ENCODE measurements at places on chromosomes 2 and 18.

GRCh38 chr2:225814554-225814953, 415.0 kb downstream of the NYAP2 start:
- DNase-seq: no peak

DNA sequence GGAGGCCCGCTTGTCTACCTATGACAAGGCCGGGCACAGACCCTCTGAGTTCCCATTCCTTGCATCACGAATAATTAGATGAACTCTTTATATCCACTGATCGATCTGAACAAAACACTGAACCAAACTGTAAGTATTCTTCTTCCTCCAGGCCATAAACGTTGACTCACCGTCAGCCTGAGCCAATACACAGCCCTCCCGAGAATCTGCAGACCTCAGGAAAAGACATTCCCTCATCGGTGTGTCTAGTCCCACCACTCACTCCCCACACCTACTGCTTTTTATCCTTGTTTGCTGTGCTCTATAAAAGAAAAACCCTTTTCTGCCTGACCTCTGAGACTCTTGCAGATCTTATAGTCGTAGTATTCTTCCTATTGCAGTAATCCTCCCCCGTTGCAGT, 41.0 kb downstream of the TMEM87B start:
- DNase-seq: no peak

- no peak for DNase-seq
Measured at GRCh38 chr2:170965446-170966225, 36.6 kb downstream of the GORASP2 start.

GRCh38 chr2:126674075-126674744, 18.3 kb downstream of the GYPC start:
- DNase-seq: no peak

DNA sequence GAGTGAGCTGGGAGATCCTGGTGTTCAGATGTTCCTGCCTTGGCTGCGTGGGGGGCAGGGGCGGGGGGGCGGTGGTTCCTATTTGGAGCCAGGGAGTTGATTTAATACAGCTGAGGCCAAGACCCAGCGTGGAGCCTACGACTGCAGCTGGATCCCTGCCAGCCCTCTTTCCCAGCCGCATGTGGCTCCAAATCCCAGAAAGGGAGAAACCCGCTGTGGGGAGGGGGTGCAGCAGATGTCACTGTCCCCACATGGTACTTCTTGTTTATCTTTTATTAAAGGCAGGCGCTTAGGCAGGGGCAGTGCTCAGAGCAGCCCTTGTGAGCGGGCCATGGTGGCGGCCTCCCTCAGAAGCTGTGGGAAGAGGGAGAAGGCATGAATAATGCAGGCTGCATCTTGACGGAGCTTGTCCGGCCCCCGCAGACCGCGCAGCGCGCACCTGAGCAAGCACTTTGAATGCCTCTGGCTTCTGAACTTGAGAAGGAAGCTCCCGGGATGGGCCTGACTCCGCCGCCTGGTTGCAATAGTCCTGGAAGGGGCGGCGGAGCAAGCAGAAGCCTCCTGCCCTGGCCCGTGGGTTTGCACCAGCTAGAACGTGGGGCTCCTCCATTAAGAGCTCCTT, 112.1 kb downstream of the GLI2 start:
- no peak for DNase-seq

DNA sequence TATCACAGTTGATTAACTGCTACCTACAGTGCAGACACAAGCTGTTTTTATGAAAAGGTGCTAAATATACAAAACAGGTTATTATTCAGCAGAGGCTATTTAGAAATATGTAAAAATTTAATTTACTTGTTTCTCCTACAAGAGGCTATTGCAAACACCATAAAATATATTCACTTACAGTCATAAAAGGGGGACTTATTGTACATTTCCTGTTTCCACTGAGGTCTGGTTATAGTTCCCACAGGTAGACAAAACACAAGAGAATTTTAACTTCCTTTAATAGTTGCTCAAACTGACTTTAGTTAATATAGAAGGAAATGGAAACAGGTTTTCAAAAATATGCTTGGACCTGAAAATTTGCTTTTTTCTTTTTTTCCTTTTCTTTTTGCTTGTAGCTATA, 40.0 kb upstream of the FRZB start:
- DNase-seq: no peak

- DNase-seq: no peak
Measured at GRCh38 chr2:128273469-128274081, 45.1 kb downstream of the HS6ST1 start.

GRCh38 chr2:44940049-44940494, 1.4 kb upstream of the SIX3 start:
- no peak for DNase-seq

- no peak for DNase-seq
Measured at GRCh38 chr2:69600425-69600824, 43.1 kb downstream of the AAK1 start.

- no peak for DNase-seq
Measured at GRCh38 chr2:15460112-15460620, 101.0 kb downstream of the NBAS start.

GRCh38 chr2:32963941-32964340, 17.2 kb downstream of the LTBP1 start:
- no peak for DNase-seq

GRCh38 chr2:34851804-34852203, 1252.7 kb upstream of the FAM98A start:
- no peak for DNase-seq

- DNase-seq: no peak
Measured at GRCh38 chr18:42807887-42808286, 307.6 kb downstream of the RIT2 start.

DNA sequence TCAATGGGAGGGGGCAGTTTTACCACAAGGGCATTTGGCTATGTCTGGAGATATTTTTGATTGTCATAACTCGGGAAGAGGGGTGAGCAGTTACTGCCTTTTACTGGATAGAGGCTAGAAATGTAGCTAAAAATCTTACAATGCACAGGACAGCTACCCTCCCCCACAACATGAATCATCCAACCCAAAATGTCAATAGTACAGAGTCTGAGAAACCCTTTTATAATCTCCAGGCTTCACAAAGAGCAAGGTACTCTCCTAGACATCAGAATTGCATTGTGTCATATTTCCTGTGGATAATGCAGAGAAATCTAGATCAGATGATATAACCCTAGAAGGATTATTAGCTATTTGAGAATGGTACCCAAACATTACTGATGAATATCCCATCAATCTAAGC, 277.1 kb upstream of the NRP2 start:
- DNase-seq: no peak

DNA sequence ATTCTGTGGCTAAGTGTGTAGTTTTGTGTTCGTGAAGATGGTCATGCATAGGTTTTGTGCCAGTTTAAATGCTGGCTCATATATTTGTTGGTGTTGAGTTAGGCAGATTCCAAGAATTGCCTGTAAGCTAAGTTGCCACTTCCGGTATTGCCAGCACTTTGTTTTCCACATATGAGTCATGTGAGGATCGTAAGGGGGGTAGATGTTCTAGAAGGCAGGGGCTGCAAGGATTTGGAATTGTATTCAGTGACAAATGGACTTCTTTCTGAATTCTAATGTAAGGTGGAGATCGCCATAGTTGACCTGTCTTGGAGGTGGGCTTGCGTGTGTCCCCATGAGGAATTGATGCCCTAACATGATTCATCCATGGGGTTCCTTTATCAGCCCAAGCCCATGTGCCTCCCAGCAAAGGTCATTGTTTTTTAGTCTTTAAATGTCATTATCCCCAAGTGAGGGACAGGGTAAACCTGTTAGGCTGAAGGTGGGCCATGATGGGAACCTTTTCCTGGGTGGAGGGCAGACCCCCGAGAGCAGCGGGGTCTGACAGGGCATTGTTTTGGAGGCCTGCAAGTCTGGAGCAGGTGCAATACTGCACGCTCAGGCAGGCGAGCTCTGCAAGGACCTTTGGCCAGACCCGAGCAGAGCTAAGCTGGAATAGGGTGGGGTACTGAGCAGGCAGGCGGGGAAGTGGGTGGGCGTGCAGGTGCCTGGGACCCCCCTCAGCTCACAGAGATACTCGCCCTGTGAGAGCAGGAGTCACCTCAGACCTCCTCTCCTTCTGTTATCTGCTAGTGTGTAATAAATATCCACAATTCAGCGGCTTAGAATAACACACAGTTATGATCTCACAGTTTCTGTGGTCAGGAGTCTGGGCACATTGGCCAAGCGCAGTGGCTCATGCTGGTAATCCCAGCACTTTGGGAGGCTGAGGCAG, 77.4 kb downstream of the LRRFIP1 start:
- DNase-seq: no peak

DNA sequence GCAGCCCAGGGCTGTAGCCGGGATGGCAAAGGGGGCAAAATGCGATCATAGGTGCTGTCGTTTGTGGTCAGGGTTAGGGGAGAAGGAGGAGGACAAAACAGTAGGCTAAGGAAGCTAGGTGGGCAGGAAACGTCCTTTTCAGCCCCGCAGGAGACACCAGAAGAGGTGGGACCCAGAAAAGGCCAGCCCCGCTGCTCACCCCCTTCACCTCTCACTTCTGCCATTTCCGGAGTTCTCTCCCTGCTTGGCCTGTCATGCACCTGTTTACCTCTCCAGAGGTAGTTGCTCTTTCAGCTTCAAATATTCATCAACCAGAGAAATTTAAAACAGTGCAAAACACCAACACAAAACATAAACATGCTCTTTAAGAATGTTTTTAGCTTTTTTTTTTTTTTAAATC, 849 bp downstream of the AQP4 start:
- DNase-seq: no peak

- DNase-seq: no peak
Measured at GRCh38 chr18:55418439-55418838, 169.6 kb downstream of the TCF4 start.

- DNase-seq: no peak
Measured at GRCh38 chr2:50956886-50957285, 75.0 kb downstream of the NRXN1 start.

- DNase-seq: no peak
Measured at GRCh38 chr2:25259737-25260124, 82.0 kb downstream of the DNMT3A start.

GRCh38 chr2:42331569-42332284, 29.3 kb downstream of the COX7A2L start:
- no peak for DNase-seq

- DNase-seq: no peak
Measured at GRCh38 chr2:114201781-114202180, 240.7 kb upstream of the DPP10 start.

DNA sequence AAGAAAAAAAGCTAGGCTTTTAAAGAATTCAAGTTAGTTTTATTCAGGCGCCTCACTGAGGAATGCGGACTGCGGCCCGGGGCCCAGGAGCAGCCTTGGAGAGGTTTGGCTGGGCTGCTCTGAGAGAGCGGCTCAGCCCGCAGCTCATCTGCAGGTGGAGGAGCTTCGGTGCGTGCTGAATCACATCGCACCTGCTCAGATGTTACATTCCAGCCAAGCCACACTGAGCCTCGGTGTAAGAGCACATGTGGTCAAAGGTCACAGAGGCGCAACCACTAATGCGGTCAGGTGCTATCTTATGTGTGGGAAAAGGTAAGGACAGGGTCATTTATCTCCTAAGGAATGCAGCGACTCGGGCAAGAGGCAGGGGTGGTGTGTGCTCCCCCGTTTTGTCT, 17.1 kb upstream of the CNDP1 start:
- DNase-seq: no peak

DNA sequence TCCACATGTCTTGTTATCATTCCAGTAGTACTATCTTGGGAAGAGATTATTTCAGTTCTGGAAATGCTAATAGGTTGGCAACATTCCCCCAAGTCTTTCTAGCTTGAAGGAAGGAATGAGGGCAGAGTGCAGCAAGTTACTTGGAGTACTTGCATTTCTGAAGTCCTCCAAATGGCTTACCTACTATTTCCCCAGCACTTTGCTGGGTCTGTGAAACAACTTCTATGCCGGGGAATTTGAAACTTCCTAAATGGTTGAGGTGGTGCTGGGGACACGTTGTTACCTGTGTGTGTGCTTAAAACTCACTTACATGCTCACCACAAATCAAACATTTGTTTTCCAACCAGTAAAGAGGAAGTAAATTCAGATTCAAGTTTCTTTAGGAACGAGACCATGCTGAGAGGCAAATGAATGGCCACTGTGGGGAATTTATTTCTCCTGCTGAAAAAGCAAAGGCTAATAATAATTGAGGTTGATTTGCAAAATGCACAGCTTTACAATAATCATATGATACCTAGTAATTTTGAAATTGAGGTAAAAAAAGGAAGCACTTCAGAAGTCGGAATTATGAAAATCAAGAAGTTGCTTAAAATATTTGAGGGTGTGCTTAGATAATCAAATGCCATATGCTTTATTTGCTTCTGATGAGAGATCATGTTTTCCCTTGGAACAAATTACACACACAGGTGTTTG, 1167.7 kb upstream of the ZEB2 start:
- no peak for DNase-seq

DNA sequence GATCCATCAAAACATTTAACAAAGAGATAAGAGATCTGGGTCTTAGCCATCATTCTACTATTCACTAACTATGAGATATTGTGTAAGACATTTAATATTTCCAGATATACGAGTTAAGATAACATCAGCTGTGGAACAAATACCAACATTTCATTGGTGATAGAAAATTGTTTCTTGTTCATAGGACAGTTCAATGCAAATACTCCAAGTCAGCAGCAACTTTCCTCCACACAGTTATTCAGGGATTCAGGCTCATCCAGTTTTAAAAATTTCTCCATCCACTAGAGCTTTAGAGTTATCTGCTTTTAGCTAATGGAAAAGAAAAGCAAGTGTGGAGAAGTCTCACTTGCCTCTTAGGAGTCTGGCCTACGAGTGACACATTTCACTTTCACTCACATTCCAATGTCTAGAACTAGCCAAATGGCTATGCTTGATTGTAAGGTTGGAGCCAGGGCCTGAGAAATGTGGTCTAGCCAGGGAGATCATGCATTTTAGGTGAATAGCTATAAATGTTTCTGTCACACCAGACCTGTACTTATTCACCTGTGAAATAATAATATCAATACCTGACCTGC, 119.3 kb upstream of the MAPRE2 start:
- no peak for DNase-seq

DNA sequence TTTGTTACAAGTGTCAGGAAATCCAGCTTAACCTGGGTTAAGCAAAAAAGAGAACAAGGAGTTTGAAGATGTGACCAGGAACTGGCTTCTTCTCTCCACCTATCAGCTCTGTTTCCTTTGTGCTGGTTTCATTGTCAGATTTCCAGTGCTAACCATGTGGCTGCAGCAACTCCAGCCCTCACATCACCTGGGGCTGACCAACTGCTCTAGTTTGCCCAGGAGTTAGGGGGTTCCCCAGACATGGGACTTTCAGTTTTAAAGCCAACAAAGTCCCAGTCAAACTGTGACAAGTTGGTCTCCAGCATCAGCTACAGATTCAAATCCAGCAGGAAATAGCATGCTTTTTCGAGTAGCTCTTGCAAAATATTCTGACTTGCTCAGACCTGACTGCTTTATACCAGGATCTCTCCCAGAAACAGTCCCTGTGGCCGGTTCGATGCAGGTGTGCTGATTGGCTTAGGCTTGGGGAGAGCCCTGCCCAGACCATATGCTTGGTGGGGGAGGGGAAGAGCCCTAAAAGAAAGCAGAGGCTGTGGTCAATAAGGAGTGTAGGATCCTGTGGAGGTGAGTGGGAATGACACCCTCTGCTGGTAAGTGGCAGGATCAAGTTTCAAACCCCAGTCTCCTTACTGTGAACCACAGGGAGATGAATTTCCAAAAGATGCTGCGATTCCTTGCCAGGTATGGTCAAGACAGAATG, 49.5 kb downstream of the KCNE4 start:
- DNase-seq: no peak

Data from activated naive CD8-positive, alpha-beta T cell treated with anti-CD3 and anti-CD28 coated beads for 36 hours (primary cell).